ENCODE measurements at places on chromosomes 2 and 18. TPM values are rescaled to one million over a fixed set of nuclear protein-coding genes. Genes with fewer than 3 reads are reported as not detected.

Gene AQP12A
- total RNA-seq, result not detected

Gene GAD1
- total RNA-seq, result 4.9 TPM

Gene SSB
- total RNA-seq, result 79.1 TPM

Gene LYG2
- not detected for total RNA-seq

Gene C2orf15
- not detected for total RNA-seq

Data from tracheal epithelial cell (primary cell).